ENCODE measurements at places on chromosomes 4 and X.

- no peak for DNase-seq
Observed at GRCh38 chrX:48761674-48762471, at the start of gene GLOD5. GLOD5 (plus strand) TSS chrX:48761747; CDS start chrX:48761791, 44 bp downstream.

DNA sequence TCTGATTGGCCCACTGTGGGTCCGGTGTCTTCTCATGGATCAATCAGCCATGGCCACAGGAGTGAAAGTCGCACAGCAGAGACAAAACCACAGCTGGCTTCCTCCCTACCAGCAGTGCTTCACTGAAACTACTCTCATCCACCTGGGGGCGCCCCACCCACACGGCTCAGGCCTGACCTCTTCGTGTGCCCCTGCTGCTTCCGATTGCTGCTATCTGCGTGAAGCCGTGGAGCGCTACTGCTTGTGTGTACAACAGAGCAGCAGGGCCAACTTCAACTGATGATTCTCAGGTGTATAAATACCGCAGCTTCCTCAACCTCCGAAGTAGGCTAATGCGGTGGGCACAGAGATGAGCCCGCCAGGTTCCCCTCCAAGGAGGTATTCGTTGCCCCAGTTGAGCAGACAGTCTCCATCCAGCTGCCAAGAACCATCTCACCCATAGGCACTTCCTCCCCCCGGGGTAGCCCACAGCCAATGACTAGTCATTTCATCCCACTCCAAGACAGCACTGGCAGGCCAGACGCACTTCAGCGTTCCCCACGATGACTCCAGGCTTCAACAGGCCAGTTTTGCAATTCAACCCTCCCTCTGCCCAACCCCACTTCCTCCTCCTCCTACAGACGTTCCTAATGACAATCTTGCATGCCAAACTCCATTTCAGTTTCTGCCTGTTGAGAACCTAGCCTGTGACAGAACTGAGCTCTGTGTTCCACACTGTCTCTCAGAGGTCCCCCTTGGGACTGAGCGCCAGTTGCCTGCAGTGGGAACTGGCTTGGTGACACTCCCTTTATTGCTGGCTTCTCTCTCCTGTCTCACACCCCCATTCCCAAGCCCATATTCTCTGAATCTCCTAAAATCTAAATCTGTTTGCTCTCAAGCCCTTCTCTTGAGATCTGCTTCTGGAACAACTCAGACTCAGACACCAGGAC is 41.3 kb upstream of the ATP6AP2 start:
- peak; percentile 37 for DNase-seq

DNA sequence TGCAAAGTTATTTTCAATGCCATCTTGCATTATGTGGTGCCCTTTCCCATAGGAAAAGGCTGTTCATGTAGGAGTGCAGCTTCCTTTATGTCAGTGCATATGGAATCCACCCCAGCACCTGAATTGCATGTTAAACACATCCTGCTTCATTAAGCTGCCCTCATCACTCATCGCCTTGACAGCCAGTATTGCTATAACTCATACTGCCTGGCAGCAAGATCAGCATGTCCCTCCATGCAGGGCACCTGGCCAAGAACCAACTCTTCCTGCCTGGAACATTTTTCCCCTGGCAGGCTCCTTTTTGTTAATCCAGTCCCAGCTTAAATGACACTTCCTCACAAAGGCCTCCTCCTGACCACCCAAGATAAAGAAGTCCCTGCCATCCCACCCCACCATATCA is 23.5 kb upstream of the CA5B start:
- DNase-seq, result no peak

GRCh38 chr4:8862800-8863685 is 8.6 kb downstream of the HMX1 start:
- no peak for DNase-seq

- no peak for DNase-seq
Observed at GRCh38 chrX:129653181-129653970, 1.4 kb downstream of the APLN start.
